Glutamatergic neuron (in vitro differentiated cells): ENCODE measurements at places on chromosomes 6 and 20.

DNA sequence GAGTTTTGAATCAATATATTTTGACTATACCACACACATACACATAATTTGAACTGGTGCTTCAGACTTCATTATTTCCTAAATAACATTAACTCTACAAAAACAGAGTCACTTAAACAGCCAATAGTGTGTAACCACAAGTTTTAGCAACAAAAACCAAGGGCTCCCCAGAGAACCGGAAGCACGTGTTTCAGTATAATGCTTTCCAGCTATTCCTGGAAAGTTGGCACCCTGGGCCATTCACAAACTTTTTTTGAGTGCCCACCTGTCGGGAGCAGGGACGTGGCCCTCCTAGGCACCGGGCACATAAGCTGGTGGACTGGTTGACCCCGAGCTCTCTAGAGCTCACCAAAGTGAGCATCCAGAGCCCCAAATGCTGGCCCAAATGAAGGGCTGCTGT, 1.9 kb upstream of the SLC35D3 start:
- no peak for DNase-seq

GRCh38 chr6:16727996-16728395, 33.3 kb downstream of the ATXN1 start:
- no peak for DNase-seq

GRCh38 chr20:2751878-2752566, 48.4 kb downstream of the CPXM1 start:
- DNase-seq: no peak

DNA sequence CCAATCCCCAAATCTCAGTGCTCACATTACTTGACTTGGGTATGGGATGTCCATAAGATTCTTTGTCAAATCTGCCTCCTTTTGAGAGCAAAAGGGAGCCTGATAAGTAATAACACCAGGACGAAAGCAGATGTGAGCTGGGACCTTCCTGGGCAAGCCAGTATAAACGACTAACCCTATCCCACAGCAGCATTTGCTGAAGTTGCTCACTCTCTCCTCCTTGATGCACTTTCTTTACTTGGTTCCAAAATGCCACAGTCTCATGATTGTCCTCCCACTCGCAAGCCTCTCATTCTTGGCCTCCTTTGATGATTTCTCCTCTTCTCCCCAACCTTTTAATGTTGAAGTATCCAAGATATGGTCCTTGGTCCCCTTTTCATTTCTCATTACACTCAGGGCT, 44.7 kb upstream of the TAGAP start:
- DNase-seq: no peak

- no peak for DNase-seq
Measured at GRCh38 chr6:30459145-30459544, 30.2 kb upstream of the HLA-E start.
